Dermis blood vessel endothelial cell (primary cell): ENCODE measurements at places on chromosomes 1 and 21. TPM values are rescaled to one million over a fixed set of nuclear protein-coding genes. Genes with fewer than 3 reads are reported as not detected.

ZNF670 gene
- total RNA-seq: 7.0 and 10.4 TPM in 2 replicates

FNDC10 gene
- 0.68 and 1.4 TPM in 2 replicates for total RNA-seq

MROH7 gene
- total RNA-seq: 0.17 TPM in 1 of 2 replicates, not detected in the other

EVI5 gene
- total RNA-seq: 23.0 and 25.5 TPM in 2 replicates

SNAPIN gene
- total RNA-seq: 45.6 and 60.8 TPM in 2 replicates

ABCG1 gene
- total RNA-seq: 81.6 and 111 TPM in 2 replicates

CFAP74 gene
- not detected in 2 replicates for total RNA-seq
